NCI-H1694 treated with DMSO at 0.1 percent for 48 hours (cell line): ENCODE measurements at places on chromosomes 2 and 18.

DNA sequence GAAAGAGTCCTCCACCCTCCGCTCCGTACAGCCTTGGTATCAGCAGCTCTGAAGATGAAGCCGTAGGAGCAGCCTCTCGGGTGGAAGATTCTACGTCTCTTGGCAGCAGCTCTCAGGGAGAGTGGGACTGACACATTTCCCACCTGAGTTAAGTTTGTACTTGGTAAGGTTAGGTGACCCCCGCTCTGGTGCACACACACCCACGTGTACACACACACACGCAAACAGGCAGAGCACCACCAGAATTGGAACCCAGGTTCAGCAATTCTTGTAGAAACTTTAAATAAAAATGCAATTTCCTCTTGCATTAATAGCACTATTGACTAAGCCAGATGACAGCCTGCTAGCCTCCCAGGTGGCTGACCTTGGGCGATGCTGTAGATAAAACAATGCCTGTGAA lies 111.5 kb downstream of the MBP start:
- DNase-seq, result no peak

GRCh38 chr2:159192371-159192918 lies 94.1 kb downstream of the WDSUB1 start:
- no peak for DNase-seq

GRCh38 chr2:134919341-134920210 lies 954 bp downstream of the CCNT2 start:
- DNase-seq, result no peak

DNA sequence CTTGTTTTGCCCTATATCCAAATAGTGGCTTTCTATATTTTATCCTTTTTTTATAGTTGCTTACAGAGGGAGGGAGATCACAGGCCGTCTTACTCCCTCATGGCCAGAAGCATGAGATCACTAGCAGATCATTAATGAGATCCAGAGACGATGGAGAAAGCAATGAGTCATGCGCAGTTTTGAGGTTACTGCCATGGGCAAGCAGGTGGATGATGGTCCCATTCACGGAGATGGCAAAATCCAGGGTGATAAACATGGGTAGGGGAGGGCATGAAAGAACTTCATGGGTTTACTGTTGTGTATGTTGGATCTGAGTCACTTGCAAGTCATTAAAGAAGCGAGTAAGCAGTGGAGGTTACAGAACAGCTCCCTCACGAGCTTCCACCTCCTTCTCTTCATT lies 60.4 kb downstream of the C18orf63 start:
- no peak for DNase-seq

DNA sequence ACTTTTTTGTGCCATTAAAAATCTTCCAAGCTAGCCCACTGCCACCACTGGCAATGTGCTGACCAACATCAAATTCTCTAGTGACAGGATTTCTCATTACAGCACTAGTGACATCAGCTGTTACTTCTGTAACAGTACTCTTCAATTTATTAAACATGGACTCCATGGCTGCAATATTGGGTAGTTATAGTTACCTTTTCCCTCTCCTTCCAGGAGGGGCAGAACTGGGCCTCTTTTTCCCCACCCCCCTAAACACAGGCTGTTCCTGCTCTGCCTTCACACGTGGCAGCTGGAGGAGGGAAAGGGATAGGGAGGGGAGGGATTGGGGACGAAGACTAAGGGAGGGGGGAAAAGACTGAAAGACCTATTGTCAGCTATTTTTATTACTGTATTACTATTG lies 38.1 kb downstream of the TRAK2 start:
- DNase-seq, result no peak

GRCh38 chr2:179825494-179825893 lies 35.9 kb downstream of the ZNF385B start:
- DNase-seq, result no peak

DNA sequence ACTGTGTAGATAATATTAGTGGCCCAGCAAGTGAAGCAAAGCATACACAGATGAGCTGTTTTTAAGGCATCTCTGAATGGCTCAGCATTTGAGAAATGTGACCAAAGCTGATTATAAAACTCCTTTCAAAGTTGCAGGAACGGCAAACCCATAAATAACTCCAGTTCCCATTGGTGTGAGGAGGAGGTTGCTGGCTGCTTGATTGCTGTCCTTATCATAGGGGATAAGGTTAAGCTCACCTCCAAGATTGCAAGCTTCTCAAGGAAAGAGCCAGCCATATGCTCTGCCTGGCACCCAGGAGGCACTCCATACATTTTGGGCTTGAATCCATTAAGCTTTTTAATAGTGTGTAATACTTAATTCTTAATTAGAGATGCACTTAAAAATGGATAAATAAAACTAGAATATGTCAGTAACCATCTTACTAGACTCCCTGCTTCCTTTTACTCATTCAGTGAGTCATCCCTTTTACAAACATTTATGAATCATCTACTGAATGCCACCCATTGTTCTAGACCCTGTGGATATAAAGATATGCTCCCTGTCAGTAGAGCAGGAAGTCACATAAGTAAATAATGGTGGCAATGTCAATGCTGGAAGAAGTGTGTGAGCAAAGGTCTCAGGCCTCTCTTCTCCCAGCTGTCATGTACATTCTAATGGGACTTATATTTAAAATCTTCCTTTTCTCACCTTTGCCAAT lies 99.3 kb downstream of the SPATS2L start:
- DNase-seq, result no peak

DNA sequence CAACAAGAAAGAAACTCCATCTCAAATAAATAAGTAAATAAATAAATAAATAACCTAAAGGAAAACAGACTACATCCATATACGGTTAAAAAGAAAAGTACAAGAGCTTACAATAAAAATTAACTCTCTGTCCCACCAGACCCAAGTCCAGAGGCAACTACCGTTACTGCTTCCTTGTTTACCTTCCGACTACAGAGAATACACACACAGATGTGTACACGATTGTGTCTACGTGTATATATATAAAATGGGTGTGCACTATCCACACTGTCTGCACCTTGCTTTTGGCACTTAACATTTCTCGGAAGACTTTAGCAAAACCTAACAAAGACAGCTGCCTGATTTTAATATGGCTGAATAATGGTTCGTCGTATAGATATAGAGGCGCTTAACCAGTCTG lies 69.9 kb downstream of the ACTR2 start:
- no peak for DNase-seq

DNA sequence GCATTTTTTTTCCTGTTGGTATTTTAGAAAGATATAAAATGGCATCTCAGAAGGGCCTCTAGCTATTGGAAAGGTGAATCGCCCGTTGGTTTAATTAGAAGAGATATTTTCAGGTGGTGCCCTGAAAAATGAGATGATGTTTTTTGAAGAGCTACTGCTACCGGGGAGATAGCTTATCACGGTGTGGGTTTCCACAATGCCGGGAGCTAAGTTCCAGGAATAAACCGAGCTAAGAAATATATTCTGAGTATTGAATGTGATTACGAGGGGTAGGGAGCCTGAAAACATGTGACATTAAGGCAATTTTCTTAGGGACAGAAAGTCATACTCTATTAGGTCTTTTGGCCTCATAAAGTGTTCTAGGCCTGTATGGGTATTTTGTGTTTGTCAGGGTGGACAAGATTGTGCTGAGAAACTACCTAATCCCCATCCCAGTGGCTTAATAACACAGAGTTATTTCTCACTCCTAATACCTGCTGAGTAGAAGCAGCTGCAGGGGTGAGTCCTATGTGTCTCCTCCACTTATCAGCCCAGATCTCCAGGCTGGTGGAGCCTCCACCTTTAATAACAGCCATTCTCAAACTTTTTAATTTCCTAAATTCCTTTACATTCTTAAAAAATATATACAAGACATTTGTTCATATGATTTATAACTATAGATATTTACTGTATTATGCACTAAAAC lies 150.2 kb downstream of the LRRTM1 start:
- DNase-seq, result no peak

GRCh38 chr18:26208977-26209376 lies 17.3 kb upstream of the TAF4B start:
- no peak for DNase-seq

- no peak for DNase-seq
These were observed 361.8 kb upstream of the MEIS1 start for GRCh38 chr2:66073172-66073571.

GRCh38 chr2:216551234-216552068 lies 52.8 kb downstream of the RPL37A start:
- DNase-seq, result no peak

GRCh38 chr2:6948677-6949351 lies 31.6 kb downstream of the RNF144A start:
- DNase-seq, result no peak

GRCh38 chr2:14240868-14241267 lies 391.6 kb upstream of the LRATD1 start:
- no peak for DNase-seq

- DNase-seq, result no peak
These were observed 369.4 kb upstream of the CYRIA start for GRCh38 chr2:17035010-17035409.

DNA sequence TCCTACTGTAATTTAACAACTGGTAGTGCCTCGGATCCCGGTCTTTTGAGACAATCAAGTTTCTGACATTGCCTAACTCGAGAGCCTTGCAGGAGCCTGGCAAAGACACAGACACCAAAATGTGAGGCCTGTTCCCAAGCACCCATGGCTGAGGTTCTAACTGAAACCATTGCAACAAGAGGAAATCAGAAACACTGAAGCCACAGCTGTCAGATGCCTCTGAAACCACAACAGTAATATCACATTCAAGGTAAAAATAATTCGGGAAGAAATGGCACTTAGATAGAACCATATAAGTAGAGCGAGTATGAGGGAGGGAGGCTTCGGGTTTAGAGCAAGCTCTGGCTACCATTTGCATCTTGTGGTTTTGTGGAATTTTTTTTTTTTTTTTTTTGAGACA lies 285.9 kb downstream of the FBXO15 start:
- DNase-seq, result no peak

DNA sequence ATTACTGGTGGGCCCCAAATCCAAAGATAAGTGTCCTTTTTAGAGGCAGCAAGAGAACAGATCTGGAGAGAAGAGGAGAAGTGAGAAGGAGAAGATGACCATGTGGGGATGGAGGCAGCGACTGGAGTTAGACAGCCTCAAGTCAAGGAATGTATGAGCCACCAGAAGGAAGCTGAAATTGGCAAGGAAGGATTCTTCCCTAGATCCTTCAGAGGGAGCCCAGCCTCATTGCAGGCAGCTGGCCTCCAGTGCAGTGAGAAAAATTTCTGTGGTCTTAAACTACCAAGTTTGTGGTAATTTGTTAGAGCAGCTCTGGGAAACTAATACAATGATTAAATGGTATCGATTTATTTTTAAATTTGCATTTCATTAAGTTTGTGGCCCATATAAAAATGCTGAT lies 167.9 kb downstream of the NCKAP5 start:
- no peak for DNase-seq

DNA sequence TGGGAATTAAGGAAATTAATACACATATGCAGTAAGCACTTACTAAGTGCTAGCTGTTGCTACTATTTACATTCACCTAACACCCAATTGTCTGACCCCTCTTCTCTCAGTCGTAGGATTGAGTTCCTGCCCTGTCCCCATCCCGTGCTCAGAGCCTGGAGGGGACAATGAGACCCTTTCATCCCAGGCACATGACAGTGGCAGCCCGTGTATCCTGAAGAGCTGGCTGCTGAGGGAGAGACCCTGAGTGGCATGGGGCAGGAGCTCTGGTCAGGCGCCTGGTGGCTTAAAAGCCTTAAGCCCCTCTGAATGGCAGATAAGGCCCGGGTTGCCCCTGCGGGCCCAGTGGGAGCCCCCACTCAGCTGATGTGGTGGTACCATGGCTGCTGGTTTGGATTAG lies 99.0 kb downstream of the DYSF start:
- DNase-seq, result no peak

DNA sequence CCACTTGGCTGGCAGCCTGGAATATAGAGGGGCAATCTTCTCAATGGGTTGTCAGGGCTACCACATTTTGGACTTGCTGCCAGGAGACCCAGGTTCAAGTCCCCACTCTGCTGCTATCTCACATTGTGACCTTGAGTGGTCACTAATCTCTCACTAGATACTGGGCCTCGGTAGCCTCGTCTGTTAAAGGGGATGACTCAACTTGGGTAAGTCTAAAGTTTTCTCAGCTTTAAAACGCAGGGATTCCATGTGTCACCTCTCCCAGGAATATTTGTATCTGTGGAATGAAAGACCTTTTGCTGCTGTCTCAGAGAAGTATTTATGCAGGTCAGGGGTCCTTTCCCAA lies 86.3 kb downstream of the SEMA4F start:
- no peak for DNase-seq

DNA sequence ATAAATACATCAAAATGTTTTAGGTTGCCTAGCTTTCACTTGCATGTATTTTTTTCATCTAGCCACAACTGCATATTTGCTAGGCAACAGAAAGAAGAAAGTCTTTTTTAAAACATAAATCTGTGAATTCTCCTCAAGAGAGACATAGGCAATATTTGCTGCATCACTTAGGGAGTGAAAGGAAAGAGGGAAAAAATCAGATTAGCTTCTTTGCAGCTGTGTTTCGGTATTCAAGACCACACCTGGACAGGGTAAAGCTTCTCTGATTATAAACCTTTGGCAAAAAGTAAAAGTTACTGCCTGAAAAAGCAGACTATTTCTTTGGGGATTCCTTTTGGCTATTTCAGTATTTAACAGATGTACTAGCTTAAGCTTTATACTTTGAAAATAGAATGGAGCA lies 280.9 kb upstream of the ZSWIM2 start:
- no peak for DNase-seq

- DNase-seq, result no peak
These were observed 16.3 kb downstream of the PCBP1 start for GRCh38 chr2:70103531-70104061.

DNA sequence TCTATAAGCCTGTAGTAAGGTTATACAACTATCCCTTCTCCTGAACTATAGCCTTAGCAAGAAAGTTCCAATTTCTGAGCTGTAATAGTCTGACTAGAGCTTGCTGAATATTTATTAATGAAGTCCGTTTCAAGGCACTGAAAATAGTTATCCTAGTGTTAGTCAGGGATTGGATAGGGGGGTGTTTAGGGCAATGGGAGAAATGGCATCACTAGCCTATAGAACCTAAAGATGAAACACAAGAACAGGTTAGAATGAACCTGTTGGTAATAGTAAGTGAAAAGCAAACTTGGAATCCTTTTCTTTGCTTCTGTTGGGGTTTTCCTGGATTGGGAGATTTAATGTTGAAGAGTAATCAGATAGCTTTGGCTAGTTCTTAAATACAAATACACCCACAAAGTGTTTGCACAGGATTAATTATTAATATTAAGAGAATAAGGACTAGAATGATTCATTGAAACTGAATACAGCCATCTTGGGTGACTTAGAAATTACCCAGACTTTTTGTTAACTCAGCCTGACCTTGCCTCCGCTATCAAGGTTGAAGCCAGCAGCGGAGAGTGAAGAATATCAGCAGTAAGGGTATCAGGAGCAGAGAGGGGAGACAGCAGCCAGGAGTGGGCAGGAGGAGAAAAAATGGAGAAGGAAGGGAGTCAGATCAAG lies 14.4 kb downstream of the CCNT2 start:
- no peak for DNase-seq
